ENCODE measurements at places on chromosomes 3 and 15. TPM values are rescaled to one million over a fixed set of nuclear protein-coding genes. Genes with fewer than 3 reads are reported as not detected.

The GOLGA6B gene
- polyA plus RNA-seq, result 0.19 TPM

The GPR149 gene
- polyA plus RNA-seq, result not detected

The VILL gene
- polyA plus RNA-seq, result 11.0 TPM

The VIPR1 gene
- 1.5 TPM for polyA plus RNA-seq

The WDR49 gene
- polyA plus RNA-seq, result 2.6 TPM

The UCN2 gene
- polyA plus RNA-seq, result 0.60 TPM

The CHRM5 gene
- polyA plus RNA-seq, result 0.24 TPM

The GOLGA8G gene
- not detected for polyA plus RNA-seq

GRCh38 chr15:70910958-70911357 is 18.3 kb downstream of the LRRC49 start:
- DNase-seq, result no peak

DNA sequence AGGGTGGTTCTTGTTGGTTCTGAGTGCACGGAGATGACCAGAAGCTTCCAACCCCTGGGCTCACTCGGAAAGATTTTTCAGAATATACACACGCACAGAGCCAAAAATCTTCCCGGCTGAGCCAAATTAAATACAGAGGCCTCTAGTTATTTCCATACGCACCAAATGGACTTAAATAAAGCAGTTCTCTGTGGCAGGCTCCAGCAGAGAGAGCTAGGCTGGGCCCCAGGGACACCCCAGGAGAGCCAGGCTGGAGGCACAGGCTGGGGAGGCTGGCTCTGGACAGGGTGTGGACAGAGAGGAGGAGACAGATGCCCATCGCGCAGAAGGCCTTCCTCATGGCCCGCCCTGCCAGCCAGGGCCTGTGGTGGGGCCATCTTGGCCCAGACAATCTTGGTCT is 115.9 kb downstream of the IQSEC1 start:
- no peak for DNase-seq

DNA sequence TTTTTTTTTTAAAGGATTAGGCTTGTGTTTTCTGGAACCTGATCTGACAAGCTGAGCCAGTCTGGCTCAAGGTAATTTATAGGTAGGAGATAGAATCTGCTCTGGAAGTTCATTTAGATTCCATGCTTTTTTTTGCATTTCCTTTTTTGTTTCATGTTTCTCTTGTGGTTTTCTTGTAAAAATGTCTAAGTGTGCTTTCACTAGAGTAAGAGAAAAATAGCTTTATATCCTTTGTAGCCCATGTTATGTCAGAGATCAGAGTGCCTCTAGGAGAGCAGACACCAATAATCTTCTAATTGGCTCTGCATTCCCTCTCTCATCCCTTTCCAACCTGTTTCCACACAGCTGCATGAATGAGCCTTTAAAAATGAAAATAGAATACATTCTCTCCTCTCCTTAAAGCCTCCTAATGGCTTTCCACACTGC is 389.8 kb upstream of the KCNMB2 start:
- DNase-seq, result no peak

GRCh38 chr3:179852142-179852905 is 184.4 kb downstream of the PEX5L start:
- no peak for DNase-seq

DNA sequence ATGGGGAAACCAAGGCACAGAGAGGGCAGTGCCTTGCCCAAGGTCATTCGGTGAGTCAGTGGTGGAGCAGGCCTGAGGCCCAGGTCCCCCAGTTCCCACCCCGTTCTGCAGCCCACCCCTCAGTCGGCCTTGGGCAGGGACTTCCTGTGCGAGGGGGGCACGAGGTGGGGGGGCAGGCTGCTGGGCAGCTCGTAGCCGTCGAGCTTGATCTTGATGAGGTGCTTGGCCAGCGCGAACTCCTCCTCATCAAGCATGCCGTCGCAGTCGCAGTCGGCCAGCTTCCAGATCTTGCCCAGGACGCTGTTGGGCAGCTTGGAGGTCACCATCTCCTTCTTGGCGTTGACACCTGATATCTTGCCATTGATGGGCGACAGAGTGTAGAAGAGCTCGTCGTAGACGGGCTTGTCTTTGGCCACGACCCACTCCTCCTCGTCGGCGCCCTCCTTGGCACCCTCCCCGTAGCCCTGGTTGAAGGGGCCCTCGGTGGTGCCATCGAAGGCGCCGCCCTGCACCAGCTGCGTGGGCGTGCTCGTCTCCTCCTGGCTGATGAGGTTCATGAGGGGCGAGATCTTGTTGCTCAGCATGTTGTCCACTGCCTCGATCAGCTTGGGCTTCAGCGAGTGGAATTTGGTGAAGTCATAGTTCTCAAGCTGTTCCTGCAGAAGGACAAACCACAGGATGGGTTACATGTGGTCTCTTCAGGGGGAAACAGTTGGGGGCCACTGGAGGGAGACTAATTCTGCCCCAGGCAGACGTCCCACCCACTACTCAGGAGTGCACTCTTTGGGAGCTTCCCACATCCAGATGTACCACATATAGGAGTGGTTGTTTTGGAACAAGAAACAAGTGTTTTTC is 6.9 kb upstream of the SPTBN5 start:
- no peak for DNase-seq

DNA sequence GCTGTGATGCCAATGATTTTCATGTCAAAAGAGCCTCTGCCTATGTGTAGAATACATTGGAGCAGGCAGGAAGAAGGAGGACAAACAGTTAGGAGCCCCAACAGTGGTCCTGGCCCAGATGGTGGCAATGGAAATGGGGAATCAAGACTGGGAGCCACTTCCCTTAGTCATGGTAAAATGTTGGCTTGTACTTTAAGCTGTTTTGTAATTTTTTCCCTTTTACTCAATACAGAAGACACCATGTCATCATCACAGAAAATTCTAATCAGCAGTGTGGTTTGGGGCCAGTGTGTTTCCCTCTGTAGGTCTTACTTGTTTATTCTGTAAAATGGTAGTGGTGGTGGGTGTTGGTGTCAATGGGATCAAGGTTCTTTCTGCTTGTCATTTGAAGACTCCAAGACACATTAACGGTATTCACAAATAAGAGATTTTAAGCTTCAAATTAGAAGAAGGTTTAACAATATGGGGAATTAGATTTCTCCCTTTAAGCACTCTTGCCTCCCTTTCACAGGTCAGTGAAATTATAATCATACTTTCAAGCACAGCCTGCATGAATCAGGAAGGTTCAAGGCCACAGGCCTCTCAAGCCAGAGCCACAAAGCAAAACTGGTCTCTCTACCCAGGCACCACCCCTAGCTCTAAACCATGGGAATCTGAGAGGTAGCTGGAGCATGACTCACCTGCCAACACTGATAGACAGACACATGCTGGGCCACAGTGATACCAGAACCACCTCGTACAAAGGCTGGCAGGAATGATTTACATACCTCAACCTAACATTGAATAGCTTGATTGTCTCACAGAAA is 24.9 kb downstream of the SIAH2 start:
- no peak for DNase-seq

GRCh38 chr3:117486719-117487716 is 777.4 kb downstream of the TUSC7 start:
- no peak for DNase-seq

DNA sequence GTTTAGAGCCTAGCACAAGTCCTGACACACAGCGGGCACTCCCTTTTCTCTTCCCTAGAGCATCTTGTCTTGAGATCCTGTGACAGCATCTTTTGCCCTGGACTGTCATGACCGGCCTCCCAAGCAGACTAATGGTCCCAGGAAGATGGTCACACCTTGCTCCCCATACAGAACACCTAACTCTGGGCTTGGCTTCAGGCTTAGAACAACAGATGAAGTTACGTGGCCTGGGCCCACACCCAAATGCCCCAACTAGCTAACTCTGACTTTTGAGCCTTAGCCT is 781 bp upstream of the IP6K1 start:
- no peak for DNase-seq

DNA sequence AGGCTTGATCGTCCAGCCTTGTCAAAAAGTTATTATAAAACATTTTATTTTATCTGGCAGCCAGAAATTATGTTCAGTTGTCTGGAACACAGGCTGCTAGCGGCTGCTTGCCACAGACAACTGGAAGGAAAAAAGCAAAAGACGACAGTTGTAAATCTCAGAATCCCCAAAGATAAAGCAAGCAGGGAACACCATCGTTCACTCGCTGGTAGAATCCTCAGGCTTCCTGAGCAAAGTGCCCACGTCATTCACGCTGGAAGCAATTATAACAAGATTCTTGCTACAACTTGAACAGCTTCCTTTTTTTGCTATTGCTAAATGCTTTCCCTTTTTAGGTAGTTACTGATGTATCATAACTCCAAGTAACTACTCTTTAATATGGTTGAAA is 33.6 kb downstream of the ADAMTS17 start:
- no peak for DNase-seq

GRCh38 chr15:60351066-60351465 is 46.7 kb downstream of the ANXA2 start:
- no peak for DNase-seq

- DNase-seq, result peak; percentile 26
These were observed 152.9 kb upstream of the GOLIM4 start for GRCh38 chr3:168248383-168249204.

- no peak for DNase-seq
These were observed 124.8 kb upstream of the ST8SIA2 start for GRCh38 chr15:92268900-92269299.
